Activated CD4-positive, alpha-beta memory T cell treated with anti-CD3 and anti-CD28 coated beads for 36 hours (primary cell): ENCODE measurements at places on chromosomes 2 and 18.

- no peak for DNase-seq
Observed at GRCh38 chr18:9561759-9562158, 52.6 kb downstream of the PPP4R1 start.

GRCh38 chr2:201203916-201204654, 21.1 kb downstream of the CASP10 start:
- DNase-seq = no peak

GRCh38 chr2:10289891-10290290, 12.8 kb upstream of the HPCAL1 start:
- no peak for DNase-seq

- DNase-seq = no peak
Observed at GRCh38 chr2:121868652-121869051, 113.2 kb downstream of the TSN start.

DNA sequence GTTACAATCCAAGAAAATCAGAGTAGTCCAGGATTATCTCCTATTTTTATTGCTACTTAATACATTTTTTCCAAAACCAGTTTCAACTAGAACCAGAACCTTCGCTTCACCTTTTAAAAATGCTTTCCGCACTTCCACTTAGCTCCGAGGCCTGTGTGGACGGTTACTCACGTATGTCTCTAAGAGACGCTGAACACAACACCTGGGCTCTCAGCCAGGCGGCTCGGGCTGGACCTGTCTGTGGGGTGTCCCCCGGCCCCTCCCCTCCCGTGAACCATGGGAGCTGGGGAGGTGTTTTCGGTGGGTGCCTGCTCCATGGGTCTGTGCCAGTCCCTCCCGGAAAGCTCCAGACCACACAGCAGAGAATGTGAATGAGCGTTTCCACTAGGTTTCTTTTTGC, 223.8 kb downstream of the GLI2 start:
- no peak for DNase-seq

DNA sequence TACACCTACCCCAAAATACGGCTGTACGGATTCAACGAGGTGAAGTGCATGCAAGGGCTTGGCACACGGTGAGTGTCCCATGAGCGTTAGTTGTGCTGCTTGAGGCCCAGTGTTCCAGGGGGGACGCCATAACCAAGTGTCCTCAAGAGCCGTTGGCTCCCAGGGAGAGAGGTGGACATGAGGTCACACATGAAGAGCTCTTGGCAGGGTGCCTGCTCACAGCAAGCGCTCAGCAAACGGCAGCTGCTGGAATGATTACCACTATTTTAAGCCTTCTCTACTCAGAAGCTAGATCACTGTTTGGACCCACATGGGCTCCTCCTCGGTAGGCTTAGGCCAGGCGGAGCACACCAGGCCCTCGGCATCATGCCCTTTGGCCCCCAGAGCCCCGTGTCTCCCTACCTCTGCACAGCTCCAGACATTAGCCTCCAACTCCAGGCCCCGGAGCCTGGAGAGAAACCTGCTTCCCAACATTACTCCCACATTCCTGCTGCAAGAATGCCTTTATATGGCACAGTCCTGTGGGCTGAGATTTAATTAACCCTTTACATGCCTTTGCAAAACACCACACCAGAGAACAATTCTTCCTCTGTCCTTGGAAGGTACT, 68.4 kb upstream of the PPP1CB start:
- no peak for DNase-seq

DNA sequence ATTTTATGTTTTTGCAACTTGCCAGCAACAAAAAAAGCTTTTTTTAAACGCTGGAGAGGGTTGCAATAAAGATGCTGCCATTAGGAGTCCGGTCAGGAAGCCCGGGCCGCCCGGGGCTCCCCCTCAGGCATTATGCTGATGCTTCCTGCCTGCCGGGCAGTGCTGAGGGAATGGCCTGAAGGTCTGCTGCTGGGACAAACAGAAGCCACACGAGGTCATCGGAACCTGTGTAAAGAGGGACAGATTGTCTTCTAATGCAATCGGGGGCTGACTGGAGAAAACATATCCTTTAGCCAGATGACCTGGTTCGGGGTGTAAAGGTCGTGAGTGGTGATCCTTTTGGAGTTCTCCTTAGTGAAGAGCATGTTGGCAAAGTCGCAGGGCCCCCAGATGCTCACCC, 2.3 kb downstream of the IMPA2 start:
- DNase-seq = no peak

DNA sequence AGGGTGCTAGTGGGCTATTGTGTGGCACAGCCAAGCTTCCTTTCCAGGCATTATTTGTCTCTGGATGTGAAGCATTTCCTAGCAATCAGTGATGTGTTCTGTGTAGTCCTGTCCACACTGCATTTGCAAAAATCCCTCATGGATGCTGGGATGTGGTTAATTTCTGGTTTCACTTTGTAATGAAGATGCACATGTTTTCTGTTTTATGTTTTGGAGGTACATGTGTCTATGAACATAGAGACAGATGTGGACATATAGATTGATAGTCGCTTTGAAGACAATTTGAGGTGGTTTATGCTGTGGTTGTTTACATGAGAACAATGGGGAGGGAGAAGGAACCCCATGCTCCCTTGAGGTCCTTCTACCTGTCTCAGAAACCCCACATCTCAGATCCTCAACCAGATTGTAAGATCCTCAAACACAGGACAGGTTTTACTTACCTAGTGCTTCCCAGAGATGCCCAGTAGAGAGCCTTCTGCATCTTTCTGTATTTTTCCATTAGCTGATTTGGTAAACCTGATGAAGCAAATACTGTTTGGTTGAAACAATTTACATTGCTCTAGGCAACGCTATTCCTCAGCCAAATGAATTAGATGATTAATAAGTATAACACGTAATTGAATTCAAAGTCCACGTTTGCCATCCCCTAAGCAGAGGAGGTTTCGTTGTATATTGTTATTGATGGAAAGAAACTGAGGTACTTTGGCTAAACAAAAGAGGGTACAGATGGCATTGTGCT, 204.4 kb downstream of the SPP2 start:
- DNase-seq = no peak

DNA sequence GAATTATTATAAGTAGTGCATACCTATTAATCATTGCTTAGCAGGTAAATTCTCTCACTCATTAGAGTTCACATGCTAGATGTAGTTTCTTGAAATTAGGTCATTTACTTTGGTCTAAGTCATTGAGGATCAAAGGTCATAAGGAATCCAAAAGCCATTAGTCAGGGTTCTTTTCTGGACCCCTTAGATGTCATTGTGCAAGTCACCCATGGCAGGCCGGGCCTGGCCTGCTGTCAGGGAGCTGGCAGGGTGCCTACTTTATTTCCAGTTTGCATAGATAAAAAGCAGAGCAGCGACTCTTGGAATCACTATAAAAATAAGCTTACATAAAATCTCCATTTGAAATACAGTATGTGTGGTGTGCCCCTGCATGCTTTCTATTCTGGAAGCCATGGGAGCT, 91.3 kb downstream of the MEIS1 start:
- DNase-seq = no peak

DNA sequence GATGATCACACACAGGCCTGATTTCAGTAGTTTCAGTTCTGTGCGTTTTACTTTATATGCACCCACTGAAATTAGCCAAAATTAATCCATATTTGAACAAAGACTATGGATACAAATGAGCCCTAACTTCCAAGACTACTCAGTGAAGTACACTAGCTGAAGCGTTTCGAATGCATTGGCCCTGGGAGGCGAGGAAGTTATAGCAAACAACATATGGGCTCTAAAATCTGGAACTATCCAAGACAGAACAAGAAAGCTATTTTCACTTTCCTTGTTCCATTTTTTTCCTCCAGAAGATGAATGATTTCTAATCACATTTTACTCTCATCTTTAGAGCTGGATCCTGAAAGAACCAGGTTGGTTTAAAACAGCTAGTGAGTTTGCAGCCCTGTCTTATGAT, 399.4 kb upstream of the HNRNPA3 start:
- DNase-seq = no peak

DNA sequence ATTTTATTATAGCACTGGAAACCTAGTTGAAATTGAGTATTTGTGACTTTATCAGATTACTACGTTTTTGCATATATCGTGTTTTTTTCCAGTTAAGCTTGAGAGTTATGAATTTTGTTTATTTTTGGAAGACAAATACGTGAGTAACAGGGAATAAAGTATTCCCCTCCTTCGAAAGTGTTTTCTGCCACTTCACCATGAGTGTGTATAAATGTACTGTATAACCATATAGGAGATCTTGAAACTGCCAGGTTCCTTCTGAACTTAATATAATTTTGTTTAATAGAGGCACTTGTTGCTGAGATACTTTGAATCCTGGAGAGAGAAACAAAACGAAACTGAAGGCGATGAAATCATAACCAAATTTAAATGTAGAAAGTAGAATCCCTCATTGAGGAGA, 1004.4 kb upstream of the ZEB2 start:
- no peak for DNase-seq

DNA sequence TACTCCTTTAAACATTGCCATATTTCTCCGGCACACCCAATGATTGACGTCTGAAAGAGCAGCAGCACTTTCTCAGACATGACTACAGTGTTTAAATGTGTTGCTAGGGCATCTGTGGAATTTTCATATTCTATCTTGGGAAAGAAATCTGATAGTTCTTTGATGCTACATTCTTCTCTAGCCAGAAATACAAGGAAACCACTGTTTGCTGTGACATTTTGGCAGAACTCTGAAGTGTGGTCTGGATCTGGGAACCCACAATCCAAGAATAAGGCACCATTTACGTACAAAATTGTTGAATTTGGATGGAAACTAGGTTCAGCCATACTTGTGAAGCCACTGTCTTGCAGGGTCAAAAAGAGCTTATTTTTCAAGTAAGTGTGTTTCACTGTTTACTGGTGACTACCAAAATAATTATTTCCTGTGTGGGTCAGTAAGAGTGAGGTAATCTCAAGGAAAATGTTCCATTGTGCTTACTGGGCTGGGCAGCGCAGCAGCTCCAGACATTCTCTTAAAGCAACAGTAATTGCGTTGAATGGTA, 21.3 kb upstream of the CD28 start:
- no peak for DNase-seq
